ENCODE measurements at places on chromosomes 3 and 15.

- DNase-seq: no peak
Measured at GRCh38 chr3:66419036-66419435, 81.8 kb downstream of the LRIG1 start.

DNA sequence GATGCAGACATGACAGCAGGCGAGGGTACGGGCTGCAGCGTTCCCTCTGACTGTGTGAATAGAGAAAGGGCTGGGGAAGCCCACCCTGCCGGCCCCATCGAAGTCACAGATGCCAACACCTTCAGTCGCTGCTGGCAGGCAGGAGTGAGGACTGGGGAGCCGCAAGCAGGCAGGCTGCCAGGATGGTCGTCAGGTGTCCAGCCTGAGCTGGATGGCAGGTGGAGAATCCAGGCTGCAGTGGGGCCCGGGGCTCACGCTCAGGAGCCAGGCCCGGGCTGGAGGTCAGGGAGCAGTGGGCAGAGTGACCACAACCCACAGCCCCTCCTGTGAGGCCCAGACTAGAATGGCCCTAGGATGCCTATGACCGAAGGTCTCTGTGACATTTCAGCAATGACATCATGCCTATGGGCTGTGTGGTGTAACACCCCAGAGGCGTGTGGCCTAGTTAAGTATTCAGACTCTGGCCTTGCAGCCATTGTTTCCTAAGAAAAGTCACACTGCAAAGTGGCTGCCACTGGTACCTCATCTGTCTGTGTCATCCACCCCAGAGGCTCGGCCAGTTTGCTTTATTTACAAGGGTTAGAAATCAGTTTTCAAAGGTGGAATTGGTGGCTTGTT, 15.7 kb downstream of the PRR23E start:
- DNase-seq: no peak

- DNase-seq: no peak
Measured at GRCh38 chr3:187473778-187474406, 105.7 kb downstream of the RTP4 start.

DNA sequence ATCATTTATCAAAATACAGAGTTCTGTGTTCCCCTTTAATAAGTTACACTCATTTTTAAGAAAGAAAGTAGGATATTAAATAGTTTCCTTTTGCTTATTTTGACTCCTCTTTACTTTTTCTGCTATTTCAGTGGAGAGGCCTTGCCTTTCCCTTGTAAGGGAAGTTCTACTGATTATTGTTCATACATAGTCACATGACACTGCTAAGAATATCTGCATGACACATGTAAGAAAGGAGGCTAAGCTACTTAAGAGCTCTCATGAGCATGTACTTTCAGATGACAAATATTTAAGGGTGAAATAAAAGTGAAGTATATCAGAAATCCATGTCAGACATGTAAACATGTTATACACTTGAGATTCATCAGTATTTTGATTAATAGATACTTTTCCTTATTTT, 39.0 kb downstream of the MYRIP start:
- DNase-seq: no peak

GRCh38 chr3:124664804-124665203, 65.4 kb upstream of the UMPS start:
- DNase-seq: peak; percentile 52
